Fibroblast of skin of left biceps (primary cell): ENCODE measurements at places on chromosomes 5 and 9.

DNA sequence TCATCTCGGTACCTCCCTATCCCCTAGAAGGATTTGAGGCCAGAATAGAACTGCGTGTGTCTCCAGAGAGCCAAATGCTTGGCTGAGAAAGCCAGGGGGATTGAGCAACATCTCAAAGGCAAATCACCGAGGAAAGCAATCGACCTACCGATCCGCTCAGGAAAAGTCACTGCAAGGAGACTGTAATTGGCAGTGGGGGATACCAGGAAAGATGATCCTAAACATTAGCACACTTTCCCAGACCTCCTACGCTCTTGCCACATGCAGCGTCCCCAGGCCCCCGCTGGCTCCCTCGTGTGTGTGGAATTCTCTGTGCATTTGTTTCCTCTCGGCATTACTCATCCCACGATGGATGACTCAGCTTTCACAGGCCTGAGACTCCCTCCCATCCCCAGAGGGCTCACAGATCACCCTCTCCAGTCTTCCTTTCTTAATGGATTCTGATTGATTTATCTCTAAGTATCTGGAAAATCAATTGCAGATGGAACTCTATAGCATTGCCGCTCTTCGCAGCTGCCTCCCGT is 82.2 kb upstream of the ICE1 start:
- peak; percentile 99 for DNase-seq

- no peak for DNase-seq
Observed at GRCh38 chr5:88925692-88926490, 42.9 kb upstream of the MEF2C start.

- DNase-seq = peak; percentile 42
Observed at GRCh38 chr9:2158111-2158610, 143.0 kb downstream of the SMARCA2 start.

DNA sequence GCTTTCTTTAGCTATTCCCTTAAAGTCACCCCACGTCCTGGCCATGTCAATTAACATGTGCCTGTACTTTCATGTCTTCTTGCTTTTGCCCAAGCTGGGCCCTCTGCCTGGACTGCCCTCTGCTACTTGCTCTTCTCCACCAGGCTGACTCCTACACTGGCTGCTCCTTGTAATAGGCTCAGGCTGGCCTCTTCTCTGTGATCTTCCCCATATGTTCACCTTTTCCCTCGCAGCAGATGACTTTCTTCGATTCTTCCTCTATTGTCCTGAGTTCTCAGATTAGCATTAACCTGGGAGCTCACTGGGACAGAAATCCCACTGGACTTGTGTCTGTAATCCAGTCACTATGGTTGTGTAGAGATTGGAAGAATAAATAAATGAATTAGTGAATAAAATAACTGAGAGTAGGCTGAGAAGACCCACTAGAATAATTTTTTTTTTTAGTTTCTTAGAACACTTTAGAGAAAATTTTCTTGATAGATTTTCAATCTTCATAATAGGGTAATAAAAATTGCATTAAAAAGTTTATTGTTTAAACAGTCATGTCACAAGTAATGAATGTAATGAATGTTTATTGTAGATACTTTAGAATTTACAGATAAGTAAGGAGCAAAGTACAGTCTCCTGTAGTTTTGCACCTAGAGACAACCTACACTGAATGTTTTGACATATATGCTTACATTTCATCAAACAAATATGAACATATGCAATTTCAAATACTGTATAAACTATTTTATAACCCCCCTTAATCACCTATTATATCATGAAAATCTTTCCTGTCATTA is 47.4 kb upstream of the TNFSF15 start:
- no peak for DNase-seq

- no peak for DNase-seq
Observed at GRCh38 chr9:74951725-74952151, 974 bp downstream of the C9orf40 start.

DNA sequence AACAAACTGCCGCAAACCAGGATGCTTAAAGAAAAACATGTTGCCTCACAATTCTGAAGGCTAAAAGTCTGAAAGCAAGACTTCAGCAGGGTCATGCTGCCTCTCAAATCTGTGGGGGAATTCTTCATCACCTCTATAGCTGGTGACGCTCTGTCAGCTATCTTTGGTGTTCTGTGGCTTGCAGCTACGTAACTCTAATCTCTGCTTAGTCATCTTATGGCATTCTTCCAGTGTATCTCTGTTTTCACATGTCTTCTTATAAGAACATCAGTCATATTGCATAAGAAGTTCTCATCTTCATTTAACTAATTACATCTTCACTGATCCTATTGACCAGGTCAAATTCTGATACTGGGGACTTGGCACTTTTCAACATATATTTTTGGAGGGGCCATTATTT is 243.0 kb downstream of the CDH10 start:
- peak; percentile 23 for DNase-seq

DNA sequence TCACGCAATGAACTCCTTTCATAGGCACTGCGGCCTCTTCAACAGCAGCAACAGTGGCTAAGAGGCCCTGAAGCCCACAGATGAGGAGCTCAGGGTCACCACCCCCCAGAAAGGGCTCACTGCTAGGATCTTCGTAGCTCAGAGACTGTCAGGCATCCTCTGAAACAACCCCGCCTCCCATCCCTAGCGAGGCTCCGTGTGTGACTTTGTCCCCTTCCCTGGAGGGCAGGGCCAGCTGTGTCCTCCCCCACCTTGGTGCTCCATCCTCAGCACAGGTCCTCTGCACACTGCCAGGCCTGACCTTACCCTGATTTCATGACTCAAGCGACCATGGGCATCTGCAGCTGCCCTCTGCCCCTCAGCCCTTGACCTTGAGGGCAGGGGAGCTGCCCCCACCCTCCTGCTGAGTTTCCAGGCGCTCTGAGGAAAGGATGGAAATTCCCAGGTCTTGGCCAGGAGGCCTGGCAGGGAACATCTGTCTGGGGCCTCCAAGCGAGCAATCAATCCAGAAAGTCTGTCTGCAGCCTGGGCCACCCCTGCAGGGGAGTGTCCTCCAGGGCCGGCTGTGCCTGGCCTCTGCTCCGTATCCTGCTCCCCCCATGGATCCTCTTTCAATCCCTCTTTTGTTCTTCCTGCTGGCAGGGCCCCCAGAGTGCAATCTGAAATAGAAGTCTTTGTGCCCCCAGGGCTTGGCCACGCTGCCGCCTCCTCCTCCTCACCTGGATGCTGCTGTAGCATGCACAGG is 6.8 kb upstream of the IRX4 start:
- no peak for DNase-seq

DNA sequence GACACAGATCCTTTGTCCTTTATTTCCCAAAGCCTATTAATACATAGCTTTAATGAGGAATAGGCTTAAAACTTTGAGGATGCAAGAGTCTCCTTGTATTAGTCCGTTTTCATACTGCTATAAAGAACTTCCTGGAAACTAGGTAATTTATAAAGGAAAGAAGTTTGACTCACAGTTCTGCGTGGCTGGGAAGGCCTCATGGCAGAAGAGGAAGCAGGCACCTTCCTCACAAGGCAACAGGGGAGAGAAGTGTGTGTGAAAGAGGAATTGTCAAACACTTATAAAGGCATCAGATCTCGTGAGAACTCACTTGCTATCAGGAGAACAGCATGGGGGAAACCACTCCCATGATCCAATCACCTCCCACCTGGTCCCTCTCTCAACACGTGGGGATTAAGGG is 5.4 kb upstream of the CLK4 start:
- no peak for DNase-seq

GRCh38 chr5:148458036-148458888 is 74.5 kb downstream of the FBXO38 start:
- DNase-seq = no peak

GRCh38 chr5:111585291-111585690 is 73.0 kb upstream of the STARD4 start:
- no peak for DNase-seq

DNA sequence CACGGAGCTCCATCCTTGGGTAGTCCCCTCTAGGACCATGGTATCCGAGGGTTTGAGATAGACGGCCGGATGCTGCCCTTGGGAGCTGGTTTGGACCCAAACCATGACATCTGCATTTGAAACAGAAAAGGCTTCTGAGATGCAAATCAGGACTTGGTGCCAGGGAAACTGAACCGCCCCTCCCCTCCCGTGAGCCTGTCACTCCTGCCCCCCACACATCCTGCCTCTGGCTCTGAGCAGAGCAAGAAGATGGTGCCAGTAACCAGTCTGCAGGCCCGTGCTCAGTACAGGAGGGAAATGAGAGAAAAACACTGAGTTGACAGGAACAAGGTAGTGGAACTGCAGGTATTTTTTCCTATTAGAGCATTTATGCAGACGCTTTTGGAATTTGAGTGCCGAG is 18.6 kb downstream of the ARPC5L start:
- DNase-seq = no peak

GRCh38 chr5:174850565-174851169 is 126.3 kb downstream of the MSX2 start:
- no peak for DNase-seq

DNA sequence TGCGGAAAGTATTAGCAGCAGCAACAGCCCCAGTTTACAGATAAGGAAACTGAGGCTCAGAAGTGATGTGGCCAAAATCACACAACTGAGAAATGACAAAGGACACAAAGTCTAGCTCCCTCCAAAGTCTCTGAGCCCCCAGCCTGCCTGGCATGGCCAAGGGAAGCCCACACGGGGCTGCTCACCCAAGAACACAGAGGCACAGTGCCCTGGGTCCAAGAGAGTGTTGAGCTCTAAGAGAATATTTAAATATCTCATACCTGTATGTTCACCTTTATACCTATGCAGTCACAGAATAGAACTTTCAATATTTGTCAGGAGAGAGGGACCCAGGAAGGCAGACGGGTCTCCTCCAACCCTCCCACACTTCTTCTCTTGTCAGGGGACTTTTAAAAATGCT is 16.6 kb downstream of the VAV2 start:
- no peak for DNase-seq

DNA sequence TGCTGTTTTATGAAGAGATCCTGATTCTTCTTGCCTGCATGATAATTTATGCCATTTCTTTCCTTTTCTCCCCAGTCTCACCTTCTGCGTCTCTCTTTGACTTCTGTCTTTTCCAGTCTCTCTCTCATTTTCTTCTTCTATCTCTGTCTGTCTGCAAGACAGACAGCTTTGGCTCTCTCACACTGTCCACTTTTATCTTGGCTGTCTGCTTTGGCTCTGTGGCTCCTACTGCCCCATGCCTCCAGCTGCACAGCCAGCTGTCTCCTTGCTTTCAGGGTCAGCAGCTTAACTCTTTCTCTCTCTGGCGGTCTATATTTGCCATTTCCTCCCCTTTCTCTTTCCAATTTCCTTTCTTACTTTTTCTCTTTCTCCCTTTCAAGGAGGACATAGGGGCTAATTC is 971.1 kb upstream of the COX7C start:
- DNase-seq = no peak

GRCh38 chr5:111530298-111530740 is 18.0 kb upstream of the STARD4 start:
- DNase-seq = peak; percentile 48

DNA sequence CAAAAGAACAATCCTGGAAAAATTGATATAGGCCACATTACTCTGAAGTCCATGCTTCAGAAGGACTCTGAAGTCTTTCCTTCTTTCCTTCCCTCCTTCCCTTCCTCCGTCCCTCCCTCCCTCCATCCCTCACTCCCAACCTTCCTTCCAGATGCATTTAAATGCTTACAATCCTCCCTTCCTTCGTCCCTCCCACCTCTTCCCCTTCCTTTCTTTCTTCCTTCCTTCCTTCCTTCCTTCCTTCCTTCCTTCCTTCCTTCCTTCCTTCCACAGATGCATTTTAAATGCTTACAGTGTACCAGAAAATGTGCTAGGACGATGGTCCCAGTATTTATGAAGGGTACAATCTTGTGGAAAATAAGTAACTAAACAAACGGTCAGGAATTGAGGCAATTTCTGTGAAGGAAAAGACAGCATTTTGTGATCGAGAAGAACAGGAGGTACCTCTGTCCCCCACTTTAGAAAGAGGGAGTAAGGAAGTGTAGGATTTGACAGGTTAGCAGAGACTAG is 181.3 kb upstream of the TUT7 start:
- no peak for DNase-seq

DNA sequence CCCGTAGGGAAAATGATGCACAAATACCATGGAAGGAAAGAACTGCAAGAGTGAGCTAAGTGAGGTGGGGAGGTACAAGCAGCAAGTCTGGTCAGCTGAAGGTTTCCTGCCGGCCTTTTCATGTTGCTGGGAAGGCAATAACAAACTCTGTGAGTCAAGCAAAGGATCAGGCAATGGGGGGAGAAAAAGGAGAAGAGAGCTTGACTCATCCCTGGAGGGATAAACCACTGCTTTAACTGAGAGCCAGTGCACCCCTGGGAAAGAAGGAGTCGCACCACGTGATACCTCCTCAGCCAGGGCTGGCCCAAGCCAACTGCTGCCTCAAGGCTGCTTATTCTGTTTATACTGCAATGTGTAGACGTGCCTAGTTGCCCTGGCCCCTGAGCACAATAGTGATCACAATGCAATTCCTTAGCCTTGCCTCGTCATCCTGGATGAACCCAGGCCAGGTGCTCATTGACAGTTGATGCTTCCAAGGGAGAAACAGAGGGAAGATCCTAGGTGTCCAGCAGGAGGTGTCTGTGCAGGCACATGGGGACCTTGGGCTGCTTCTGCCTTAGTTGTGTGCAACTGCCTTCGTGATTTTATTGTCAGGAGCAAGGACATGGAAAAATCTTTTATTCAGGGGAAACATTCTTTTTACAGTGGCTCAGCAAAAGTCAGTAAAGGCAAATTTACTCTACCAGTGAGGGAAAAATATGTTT is 203.0 kb upstream of the TUT7 start:
- peak; percentile 71 for DNase-seq

DNA sequence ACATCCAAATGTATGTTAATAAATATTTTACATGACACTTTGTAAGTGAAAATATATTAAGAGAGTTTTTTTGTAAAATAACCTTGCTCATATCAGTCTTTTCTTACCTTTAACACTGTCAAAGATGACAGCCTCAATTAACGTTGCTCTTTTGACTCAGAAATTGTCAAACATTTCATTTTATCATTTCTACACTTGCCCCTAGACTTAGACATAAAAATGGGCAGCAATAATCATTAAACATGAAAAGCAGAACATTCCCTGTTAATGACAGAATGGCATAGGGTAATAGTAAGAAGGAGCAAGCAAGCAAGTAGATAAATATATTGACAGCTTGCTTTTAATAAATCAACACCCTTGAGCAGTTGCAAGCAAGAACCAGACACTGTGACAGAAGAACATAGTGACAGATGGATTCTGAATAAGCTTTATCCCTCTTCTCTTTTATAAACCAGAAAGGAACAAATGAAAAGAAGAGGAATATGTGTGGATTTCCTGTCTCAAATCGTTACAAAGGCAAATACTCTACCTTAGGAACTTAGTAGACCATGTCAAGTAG is 796.0 kb upstream of the CHD1 start:
- DNase-seq = no peak

DNA sequence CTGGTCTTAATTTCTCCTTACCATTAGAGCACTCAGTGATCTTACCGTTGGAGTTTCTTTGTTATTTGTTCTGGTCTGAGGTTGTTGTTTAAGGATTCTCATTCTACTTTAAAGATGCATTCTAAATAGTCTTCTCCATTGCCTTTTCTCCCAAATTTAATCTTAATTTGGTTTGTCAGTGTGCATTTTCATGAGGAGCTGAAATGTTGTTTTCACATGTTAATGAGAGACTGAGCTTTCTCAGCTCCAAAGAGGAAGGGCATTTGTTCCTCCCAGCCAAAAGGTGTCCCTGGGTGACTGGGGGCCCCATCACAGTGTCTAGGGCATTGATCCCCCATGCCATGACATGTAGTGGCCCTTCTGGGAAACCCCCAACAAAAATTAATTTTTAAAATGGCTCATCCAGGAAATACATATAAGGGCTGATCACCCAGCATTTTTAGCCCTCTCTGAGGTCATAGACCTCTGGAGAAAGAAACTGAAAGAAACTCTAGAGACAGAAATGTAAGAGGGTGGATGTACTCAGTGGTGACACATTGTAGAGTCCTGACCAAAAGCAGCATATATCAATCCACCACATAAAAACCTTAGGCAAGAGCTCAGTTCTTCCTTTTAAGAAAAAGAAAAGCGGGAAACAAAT is 240.4 kb upstream of the RAI14 start:
- no peak for DNase-seq
